ENCODE measurements at places on chromosomes 16 and 17.

DNA sequence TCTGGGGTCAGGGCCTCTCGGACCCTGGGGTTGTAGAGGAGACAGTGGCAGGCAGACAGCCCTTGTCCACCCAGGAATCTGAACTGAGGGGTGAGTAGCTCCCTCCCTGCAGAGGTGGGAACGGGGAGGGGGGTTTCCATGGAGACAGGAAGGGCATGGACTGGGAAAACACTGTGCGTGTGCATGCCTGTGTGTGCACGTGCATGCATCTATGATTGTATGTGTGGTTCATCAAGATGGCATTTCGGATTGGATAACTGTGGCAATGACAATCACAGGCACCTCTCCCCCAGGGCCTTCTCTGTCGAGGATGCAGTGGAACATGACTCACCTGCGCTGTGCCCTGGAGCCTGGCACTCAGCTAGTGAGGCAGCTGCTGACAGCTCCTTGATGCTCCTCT is 6.1 kb upstream of the CD300C start:
- DNase-seq: no peak

DNA sequence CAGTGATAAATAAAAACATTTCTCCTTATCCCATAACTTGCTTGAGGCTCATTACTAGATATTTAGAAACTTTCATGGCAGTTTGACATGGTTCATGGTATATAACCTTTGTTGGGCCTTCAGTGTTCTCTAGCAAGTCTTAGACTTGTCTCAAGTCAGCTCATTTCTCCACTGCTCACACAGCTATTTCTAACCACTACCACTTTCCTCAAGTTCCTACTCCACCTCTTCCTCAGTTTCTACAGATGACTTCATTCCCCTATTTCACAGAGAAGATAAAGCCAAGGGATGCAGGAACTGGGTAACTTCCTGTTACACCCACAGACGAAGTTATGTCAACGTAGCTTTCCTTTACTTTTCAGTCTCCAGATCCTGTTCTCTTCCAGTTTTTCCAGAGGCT is 23.2 kb downstream of the NLK start:
- no peak for DNase-seq

- DNase-seq: no peak
These were observed 8.7 kb downstream of the DRC3 start for GRCh38 chr17:17981330-17981729.

- no peak for DNase-seq
These were observed 3.9 kb upstream of the BEAN1 start for GRCh38 chr16:66423177-66423576.

DNA sequence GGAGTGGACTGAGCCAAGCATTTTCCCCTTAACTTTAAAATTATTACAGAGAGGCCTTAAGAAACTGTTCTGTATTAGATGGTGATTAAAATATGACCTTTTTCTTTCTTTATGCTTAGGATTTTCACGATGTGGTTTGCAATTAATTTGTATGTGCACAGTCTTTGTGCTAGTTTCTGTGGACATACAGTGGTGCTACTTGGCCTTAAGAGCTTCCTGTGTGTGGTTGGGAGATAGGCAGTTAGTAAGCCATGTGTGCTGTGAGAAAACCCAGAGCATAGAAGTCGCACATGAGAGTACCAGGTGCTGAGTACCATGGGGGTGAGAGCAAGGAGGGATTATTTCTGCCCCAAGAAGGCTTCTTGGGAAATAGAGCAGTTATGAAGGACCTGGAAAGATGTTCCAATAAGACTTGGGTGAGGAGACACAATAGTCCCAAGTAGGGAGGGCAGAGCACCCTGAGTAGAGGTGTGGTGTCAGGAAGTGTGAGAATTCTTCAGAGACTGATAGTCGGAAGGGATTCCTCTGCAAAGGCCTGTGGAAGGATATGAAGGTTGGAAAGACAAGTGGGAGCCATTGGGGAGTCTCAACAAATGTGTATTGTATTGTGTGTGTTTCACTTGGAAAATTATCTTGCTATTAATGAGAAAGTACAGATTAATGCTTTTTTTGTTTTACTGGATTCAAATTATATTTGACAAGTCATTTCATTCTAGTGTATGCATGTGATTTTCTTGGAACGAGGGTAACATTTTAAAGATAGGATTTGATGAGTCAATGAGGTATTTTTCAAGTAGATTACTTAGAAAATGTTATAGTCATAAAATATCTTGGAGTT is 239.9 kb downstream of the PRKCA start:
- peak; percentile 76 for DNase-seq

- no peak for DNase-seq
These were observed 226.4 kb upstream of the MON1B start for GRCh38 chr16:76964464-76965154.

- DNase-seq: no peak
These were observed 3.3 kb downstream of the TRPV2 start for GRCh38 chr17:16418685-16419068.

DNA sequence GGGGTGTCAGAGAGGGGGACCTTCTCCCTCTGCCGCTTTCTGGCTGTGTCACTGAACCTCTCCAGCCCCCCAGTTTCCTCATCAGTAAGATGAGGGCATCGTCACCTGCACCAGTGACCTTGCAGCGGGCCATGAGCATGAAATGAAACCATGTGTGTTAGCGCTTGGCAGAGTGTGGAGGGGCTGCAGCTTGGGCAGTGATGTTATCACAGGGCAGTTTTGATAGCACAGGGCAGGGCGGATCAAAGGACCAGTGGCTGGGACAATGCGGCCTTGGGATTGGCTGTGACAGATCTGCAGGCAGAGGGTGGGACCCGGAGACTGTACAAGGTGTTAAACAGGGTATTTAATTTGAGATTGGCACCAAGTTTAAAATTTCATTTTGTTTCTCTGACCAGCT is 38.9 kb upstream of the NAT9 start:
- no peak for DNase-seq

GRCh38 chr17:55683550-55684315 is 38.9 kb downstream of the TMEM100 start:
- no peak for DNase-seq

DNA sequence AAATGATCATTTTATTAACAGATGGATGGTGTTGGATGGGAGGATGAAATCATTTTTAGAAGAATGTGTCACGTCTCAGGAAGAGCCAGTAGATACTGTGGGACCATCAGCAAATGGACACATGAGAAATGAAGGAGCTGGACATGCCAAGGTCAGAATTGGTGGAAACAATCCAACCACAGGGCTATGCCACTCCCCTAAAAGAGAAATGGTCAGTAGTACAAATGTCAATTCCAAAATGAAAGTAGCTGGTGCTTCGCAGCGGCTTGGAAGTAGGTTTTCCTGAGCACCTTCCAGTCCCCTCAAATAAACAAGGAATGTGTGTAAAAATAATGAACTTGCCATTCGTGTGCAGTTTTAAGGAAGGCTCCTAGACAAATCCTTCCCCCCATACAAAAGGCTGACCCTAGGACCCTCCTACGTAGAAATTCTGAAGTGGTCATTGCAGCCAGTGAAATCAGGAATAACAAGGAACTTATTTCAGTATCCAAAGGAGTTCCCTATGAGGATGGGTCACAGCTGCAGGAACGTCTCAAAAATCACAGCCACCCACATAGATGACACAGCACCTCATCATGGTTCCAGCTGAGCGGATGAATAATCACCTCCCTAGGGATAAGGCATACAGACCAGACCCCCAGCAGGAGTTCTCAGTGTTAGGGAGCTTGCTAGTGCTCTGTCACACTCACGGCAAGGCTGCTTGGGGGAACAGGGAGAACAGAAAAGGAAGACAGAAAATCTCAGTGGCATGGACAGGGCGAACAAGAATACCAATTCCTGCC is 239.2 kb downstream of the HS3ST3A1 start:
- peak; percentile 47 for DNase-seq

DNA sequence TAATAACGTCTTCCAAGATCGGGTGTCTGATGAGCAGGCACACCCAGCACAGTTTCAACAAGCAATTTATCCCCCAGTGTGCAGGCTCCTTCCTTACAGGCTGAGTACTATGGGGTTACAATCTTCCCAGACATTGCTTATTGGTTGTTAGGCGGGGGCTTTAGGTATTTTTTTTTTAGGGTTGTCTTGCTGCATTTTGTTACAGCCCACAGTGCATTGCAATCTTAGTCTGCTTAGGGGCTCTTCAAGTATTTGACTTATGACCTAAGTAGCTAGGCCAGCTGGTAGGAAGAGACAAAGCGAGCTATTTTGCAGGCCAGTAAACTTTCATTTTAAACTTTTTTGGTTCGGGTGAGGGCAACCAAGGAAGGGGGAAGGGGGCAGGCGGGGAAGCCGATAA is 5.8 kb downstream of the PLD6 start:
- DNase-seq: no peak

DNA sequence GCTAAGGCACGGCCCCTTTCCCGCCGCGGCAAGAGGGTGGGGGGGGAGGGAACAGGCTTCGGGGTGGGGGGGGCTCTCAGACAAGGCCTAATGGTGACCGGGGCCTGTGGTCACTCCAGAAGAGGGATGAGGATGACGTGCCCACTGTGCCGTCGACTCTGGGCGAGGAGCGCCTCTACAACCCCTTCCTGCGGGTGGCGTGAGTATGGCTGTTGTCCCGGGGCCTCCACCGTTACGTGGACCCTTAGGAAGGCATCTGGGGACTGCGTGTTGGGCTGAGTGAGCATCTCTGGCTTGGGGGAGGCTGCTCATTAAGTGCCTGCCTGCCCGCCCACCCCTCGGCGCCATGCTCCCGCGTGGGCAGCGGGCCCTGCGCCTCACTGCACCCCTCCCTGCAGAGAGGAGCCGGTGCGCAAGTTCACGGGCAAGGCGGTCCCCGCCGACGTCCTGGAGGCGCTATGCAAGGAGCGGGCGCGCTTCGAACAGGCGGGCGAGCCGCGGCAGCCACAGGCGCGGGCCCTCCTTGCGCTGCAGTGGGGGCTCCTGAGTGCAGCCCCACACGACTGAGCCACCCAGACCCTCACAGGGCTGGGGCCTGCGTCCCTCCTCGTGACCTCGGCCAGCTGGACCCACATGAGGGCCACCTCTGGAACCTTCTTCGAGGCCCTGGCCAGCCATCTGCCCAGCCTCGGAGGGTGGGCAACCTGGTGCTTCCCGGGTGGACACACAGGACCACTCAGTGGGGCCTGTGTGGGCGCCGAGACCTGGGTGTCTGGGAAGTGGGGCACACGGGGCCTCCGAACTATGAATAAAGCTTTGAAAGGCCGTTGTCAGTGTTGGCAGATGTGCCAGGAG is 2.2 kb downstream of the HAGHL start:
- no peak for DNase-seq

GRCh38 chr17:48427598-48427997 is 2.4 kb downstream of the SKAP1 start:
- DNase-seq: no peak

DNA sequence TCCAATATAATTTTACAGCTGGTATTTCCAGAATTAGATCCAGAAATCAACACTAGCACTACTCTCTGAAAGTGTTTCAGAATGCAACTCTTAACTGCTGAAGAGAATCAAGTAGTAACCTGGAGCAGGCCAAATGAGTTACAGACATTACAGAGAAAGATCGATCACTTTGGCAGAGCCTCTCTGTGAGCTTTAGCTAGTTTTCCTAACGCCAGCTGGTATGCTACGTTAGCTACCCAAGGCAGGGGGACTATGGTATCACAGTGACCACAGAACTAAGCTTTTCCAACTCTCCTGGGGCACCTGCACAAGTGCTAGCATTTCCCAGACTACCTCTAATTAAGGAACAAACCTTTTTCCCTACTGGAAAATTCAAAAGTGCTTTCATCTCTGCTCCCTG is 30.4 kb downstream of the TRAF4 start:
- DNase-seq: no peak

DNA sequence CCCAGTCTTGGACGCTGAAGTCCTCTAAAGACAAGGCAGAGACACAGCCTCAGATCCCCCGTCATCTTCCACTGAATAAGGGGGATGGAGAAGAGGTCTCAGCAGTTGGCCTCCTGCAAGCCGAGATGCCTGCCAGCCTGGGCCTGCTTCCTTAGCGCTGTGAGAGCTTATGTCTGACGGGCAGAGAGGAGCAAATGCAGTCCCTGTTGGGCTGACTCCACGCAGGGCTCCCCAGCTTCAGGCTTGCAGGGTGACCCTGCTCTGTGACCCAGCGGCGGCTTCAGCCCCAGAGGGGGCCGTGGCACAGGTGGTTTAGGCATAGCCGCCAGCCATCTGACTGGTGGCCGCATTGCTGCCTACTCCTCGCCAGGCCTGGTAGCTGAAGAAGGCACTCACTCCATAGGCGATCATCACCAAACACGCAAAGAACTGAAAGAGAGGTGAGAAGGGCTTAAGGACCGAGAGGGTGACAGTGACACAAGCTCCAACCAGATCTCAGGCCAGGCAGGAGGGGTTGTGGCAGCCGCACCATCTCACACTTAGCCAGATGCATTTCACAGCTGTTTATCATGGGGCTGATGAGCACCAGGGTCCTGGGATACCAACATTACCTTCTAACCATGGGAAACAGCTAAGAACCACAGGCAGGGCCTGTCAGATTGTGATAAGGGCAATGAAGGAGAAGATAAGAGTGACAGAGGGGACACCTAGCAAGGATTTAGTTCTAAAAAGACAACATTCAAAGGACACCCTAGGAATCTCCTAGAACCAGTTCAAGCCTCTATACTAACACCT is 11.7 kb downstream of the ARL2BP start:
- DNase-seq: no peak

DNA sequence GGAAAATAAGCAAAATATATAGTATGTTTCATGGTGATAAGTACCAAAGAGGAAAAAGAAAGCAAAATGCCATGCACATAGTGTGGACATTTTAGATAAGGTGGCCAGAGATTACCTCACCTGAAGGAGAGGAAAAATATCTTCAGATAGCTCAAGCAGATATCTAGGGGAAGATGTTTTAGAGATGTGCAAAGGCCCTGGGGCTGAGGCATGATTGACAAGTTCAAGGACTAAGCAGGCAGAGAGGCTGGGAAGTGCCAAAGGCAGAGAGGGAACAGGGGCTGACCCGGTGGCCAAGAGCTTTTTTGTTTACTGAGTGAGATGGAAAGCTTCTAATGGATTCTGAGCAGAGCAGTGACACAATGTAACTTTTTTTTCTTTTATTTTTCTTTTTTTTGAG is 4.4 kb upstream of the MT4 start:
- no peak for DNase-seq

GRCh38 chr16:6611535-6611934 is 721.1 kb upstream of the RBFOX1 start:
- DNase-seq: no peak

- DNase-seq: no peak
These were observed 251.6 kb upstream of the FOXF1 start for GRCh38 chr16:86258713-86259112.

GRCh38 chr17:4547118-4547906 is 7.9 kb downstream of the MYBBP1A start:
- DNase-seq: no peak

- DNase-seq: no peak
These were observed 7.0 kb downstream of the PHF12 start for GRCh38 chr17:28944343-28944742.

GRCh38 chr17:74778960-74779359 is 2.8 kb upstream of the NAT9 start:
- no peak for DNase-seq

- no peak for DNase-seq
These were observed 14.2 kb upstream of the SLC52A1 start for GRCh38 chr17:5049314-5049841.

- DNase-seq: no peak
These were observed 60.5 kb downstream of the ADAMTS18 start for GRCh38 chr16:77374384-77374783.

- DNase-seq: no peak
These were observed 1002.3 kb upstream of the CDH8 start for GRCh38 chr16:63038397-63039106.

Measured in astrocyte of the spinal cord (primary cell).